HL-60 (cell line): ENCODE measurements at places on chromosomes 11 and 22.

- DNase-seq, result no peak
Observed at GRCh38 chr11:11814614-11815452, 26.9 kb upstream of the USP47 start.

GRCh38 chr22:49590381-49590780, 237.3 kb downstream of the BRD1 start:
- DNase-seq, result no peak

GRCh38 chr22:32342977-32343376, 14.7 kb upstream of the RFPL3 start:
- DNase-seq, result no peak

DNA sequence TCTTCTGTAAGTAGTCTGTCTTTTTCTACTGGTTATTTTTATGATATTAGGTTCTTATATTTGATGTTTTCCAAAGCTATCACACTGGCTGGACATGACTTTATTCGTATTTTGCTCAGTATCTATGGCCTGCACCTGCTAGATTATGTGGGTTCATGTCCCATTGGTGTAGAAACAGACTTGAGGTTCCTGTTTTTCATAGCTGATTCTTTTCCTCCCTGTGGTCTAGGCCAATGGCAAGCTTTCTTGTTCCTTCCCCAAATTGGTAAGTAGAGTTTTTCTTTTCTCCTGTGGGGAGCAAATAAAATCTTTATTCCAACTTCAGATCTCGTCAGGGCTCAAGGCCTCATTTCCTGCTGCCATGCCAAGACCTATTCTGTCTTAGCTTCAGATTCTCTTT, 30.2 kb upstream of the SWAP70 start:
- peak; percentile 71 for DNase-seq

- no peak for DNase-seq
Observed at GRCh38 chr11:57513452-57513795, 2.1 kb downstream of the SLC43A1 start.

- DNase-seq, result no peak
Observed at GRCh38 chr11:88206751-88207150, 31.5 kb upstream of the RAB38 start.

- no peak for DNase-seq
Observed at GRCh38 chr11:132650969-132651720, 881.2 kb downstream of the OPCML start.

DNA sequence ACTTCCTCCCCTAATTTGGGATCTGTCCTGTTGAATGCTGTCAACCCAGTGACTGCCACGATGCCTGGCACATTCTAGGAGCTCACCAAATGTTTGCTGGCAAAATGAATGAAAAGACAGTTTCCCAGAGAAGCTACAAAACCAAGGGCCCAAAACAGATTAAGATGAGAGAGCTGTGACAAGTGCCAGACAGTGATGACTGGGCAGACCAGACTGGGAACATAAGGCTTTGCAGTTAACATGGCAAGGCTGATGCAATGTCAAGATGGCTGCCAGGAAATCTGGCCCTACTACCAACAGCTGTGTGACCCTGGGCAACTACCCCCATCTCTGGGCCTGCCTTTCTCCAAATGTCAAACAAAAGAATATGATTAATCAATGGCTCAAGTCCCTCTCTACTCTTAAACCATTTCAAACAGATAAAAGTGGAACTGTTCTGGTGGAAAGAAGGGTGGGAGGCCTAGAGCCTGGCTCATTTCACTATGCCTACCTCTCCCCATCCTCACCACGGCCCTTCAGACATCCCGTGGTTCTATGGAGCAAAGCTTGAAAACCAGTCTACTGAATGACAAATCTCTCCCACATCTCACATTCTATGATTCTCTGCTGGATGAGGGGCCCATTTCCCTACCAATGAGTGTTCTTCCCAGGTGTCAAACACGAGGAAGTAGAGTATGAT, 12.8 kb downstream of the AP1B1 start:
- no peak for DNase-seq

DNA sequence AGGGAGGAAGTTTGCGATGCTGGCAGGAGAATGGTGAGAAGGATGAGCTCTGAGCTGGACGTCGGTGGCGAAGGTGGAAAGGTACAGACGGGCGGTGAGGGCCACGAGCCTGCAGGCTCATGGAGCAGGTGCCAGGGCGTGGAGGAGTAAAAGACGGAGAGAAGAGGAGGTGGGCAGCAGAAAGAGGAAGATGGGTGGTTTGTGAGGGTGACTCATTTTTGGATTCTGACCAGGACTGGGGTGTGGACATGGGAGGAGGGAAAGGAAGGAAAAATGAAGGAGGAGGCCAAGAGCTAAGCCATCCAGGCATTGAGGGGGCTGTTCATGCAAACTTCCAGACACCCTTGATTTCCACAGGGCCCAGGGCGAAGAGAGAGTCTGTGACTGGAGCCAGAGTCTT, 3.5 kb downstream of the ZDHHC24 start:
- DNase-seq, result no peak

- no peak for DNase-seq
Observed at GRCh38 chr11:12685229-12685628, 11.0 kb downstream of the TEAD1 start.

GRCh38 chr11:118660681-118661424, 18.6 kb downstream of the TREH start:
- no peak for DNase-seq

DNA sequence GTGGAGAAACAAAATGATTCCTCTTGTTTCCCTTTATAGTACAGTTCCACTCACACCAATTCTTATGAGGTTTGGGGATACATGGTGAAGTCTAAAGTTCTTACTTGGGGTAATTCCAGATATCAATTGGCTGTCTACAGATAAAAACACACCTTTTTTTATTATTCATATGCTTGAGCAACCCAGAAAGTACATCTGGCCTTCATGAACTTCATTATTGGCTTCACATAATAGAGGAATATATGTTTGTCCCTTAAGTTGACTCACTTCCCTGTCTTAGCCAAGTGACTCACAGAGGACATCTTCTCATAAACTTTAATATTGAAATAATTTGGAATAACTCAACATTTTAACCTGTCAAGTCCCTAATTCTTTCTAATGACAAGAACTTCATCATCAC, 36.3 kb upstream of the SOX6 start:
- no peak for DNase-seq

DNA sequence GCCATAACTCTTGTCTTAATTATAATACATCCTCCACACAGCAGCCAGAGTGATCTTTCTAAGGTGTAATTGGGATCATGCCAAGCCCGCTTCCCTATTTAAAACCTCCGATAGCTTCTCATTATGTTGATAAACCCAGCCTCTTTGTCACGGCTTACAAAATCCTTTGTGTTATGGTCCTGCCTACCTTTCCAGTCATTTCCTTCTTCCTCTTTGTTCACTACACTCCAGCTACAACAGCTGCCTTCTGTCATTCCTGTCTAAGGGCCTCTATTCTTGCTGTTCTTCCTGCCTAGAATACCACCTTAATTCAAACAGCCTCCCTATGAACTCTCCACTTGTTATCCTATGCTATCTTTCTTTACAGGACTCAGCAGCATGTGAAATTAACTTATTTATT, 70.6 kb upstream of the CAPRIN1 start:
- no peak for DNase-seq

DNA sequence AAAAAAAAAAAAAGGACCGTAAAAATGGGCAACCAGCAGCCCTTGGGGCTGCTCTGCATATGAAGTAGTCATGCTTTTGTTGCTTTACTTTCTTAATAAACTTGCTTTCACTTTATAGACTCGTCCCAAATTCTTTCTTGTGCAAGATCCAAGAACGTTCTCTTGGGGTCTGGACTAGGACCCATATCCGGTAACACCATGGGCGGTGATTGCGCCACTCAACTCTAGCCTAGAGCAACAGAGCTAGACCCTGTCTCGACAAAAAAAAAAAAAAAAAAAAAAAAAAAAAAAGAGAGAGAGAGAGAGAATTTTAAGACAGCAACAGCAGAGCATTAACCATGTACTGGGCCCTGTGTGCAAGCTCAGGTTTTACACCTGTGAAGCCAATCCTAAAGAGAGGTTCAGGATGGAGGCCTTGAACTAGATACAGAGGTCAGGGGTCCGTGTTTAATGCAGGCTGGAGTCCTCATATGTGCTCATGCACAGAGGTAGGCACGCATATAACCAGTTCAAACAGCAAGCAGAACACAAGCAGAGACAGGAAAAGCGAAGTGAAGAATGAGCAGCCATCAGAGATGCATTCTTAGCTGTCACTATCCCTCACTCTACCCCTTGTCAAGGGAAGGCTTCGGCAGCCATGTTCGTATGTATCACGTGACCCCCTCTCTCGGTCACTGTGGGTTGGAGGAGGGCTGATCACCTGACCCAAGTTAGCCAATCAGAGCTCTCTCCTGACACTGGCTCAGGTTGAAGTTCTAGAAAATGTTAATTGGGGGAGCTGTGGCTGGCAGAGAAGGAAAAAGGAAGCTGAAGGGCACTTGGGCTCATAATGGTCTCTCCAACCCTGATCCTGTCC, 16.7 kb upstream of the SYT12 start:
- DNase-seq, result peak; percentile 18

DNA sequence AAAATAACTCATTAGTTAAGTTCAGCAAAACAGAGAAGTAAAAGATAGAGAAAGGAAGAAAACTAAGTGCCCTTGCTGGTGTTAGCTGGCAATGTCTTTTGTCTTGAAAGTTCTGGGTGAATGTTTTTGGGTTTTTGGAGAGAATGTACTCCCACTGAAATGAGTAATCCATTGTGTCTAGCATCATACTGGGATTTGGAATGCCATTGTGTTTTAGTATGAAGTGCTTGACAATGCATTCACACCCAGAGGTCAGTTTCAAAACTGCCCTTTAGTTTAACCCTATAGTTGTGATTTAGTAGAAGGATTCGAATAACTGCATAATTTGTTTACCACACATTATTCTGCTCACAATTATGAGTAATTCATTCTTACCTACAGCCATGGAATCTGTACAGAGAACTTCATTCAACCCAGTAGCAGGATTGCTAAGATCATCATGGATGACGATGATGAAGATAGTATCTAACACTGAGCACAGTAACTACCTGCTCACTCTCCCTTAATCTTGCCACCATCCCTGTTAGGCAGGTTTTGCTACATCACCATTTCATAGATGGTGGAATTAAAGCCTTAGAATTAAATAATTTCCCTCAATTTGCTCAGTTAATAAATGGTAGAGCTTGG, 33.9 kb downstream of the MAML2 start:
- DNase-seq, result no peak

GRCh38 chr11:41413843-41414242, 45.6 kb downstream of the LRRC4C start:
- no peak for DNase-seq

- no peak for DNase-seq
Observed at GRCh38 chr11:69442807-69443137, 38.7 kb upstream of the LINC01488 start.

DNA sequence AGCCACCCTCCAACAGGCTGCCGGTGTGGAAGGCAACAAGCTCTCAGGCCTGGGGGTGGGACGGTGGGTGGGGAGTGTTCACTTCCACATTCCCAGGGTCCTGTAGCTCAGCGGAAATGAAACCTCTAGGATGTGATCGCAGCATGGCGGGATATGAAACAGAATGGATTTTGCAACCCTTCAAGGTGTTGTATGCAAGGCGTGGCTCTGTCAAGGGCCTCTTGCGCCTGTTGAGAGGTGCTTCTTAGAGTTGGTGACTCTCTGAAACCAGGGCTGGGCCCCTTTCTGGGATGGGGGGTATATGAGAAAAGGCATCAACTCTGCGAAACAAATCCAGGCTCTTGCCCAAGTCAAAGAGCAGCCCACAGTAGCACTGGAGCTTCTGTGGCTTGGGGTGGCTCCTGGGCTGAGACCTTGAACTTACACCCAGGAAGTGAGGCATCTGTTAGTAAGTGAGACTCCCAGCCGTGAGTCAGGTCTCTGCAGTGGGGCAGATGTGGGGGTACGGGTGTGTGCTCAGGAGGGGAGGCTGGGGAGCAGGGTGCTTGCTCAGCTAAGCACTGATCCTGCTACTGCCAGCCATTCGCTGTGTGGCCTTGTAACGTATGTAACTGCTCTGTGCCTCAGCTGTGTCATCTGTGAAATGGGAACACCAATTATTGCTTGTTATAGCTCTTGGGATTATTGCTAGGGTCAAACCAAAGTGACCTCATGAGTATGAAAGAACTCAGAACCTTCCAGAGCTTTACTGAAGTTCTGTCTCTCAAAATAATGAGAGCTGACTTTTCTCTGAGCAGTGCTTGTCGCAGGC, 28.3 kb downstream of the NECTIN1 start:
- no peak for DNase-seq

- no peak for DNase-seq
Observed at GRCh38 chr11:2734181-2735052, 34.6 kb upstream of the KCNQ1OT1 start.

GRCh38 chr11:115720602-115721245, 216.5 kb upstream of the CADM1 start:
- DNase-seq, result no peak
